Forelimb muscle (tissue), 1 donor: ENCODE measurements at places on chromosomes 4 and X. TPM values are rescaled to one million over a fixed set of nuclear protein-coding genes. Genes with fewer than 3 reads are reported as not detected.

Gene ADGRL3
- 19.5 TPM for polyA plus RNA-seq

Gene MAOB
- polyA plus RNA-seq: 0.95 TPM

Gene PWWP3B
- 28.7 TPM for polyA plus RNA-seq

Gene CENPVL2
- polyA plus RNA-seq: not detected

Gene CSAG1
- not detected for polyA plus RNA-seq

Gene CHRDL1
- 9.2 TPM for polyA plus RNA-seq

Gene MXRA5
- polyA plus RNA-seq: 59.5 TPM

Gene DCAF12L2
- polyA plus RNA-seq: 11.0 TPM

Gene SLAIN2
- 57.4 TPM for polyA plus RNA-seq

Gene LDOC1
- polyA plus RNA-seq: 36.1 TPM

Gene RHOXF1
- not detected for polyA plus RNA-seq

- no peak for DNase-seq
Observed at GRCh38 chrX:37816766-37817165, 30.6 kb downstream of the DYNLT3 start.

DNA sequence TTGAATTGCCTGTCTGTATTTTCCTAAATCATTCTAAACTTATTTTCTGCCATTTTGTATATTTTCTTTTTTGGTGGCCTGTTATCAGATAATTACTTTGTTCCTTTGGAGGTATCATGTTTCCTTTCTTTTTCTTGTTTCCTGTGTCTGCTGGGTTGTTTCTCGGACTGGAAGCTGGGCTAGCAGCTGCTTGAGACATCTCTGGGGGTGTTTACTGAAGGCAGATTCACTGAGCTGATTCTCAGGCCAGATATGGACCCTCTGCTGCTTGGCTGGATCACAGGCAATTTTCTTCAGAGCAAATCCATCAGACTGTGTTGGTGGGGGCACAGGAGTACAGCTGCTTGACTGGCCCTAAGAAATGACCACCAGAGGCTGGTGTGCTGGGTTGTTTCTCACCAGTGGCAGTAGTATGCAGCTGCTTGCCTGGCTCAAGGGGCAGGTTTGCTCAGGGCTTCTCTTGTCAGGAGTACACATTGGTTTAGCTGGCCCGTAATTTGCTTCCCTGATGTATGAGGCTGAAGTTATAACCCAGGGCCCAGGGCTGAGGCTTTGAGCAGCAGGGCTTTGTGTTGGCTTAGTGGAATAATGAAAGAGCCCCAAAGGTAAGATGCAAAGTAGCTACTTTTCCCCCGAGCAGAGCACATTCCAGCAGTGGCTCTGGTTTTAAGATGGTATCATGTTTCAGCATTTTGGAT, 680.6 kb downstream of the TECRL start:
- no peak for DNase-seq

GRCh38 chrX:55142206-55142918, 53.5 kb downstream of the PAGE2 start:
- DNase-seq: no peak

- no peak for DNase-seq
Observed at GRCh38 chr4:36854554-36854953, 390.0 kb upstream of the NWD2 start.

- DNase-seq: no peak
Observed at GRCh38 chr4:80434238-80434637, 98.7 kb downstream of the CFAP299 start.

DNA sequence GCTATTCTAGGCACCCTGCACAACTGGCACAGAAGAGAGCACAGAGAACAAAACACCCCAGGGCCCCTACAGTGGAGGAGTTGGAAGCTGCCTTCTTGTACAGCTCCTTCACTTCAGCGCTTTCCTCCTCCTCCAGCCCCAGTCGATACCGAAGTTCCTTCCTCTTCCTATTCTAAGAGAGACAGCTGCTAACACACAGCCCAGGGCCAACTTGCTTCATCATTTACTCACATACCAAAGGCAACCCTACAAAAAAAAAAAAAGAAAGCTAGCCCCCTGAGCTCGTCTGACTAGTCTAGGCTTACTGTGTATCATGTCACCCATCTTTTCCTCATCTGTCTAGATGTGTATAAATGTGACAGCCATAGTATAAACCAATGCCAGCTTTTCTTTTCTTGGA, 64.5 kb downstream of the MID1 start:
- no peak for DNase-seq

GRCh38 chr4:109234596-109234995, 67.9 kb downstream of the COL25A1 start:
- no peak for DNase-seq

DNA sequence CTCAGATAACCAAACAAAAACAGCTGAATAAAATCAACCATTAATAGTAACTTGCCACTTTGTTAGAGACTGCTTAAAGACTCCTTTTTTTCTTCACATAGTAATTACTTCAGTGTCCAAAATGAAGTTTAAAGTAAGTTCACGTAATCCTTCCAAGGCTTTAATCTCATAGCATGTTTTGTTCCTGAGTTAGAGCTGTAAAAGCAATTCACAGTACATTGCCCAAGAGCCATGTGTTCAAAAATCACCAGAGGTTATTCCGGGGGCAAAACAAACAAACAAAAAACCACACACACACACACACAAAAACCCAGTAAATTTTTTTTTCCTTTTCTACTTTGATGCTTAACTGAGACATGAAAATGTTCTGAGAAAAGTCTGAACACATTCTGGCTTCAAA, 6.1 kb downstream of the GPR82 start:
- DNase-seq: no peak

- DNase-seq: peak; percentile 60
Observed at GRCh38 chr4:74990276-74990875, 57.5 kb downstream of the PARM1 start.

DNA sequence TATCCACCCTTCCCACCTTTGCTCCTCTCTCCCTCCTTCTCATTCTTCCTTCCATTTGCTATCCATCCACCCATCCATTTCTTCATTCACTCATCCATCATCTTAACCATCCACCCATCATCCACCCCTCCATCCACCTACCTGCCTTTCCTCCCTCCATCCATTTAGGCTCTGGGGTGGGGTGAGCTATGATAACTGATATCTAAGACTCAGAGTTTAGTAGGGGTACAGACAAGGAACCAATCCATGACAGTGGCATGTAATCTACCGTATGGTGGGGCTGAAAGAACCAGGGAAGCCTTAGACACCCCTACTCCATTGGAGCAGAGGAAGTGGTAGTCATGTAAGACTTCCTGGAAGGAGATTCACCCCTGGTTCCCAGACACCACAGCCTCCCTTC, 23.2 kb downstream of the PSAPL1 start:
- no peak for DNase-seq

DNA sequence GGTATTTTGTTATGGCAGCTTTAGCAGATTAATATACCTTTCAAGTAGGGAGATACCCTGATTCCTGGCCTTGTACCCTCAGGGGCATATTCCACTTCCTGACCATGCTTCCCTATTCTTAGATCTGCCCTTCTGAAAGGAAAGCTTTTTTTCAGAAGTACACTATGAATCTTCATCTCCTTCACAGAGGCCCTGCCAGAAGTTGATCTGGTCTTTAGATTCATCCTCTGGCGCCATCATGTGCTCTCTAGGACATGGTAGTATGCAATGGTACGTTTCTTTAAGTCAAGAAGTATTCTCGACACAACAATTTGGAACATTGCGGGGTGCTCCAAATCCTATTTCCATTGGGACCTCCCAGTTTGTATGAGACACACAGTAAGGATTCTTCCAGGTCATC, 39.6 kb upstream of the DIPK2B start:
- no peak for DNase-seq

GRCh38 chrX:132068405-132068804, 45.3 kb downstream of the STK26 start:
- DNase-seq: no peak

- no peak for DNase-seq
Observed at GRCh38 chr4:168993714-168994510, 16.1 kb downstream of the CBR4 start.

DNA sequence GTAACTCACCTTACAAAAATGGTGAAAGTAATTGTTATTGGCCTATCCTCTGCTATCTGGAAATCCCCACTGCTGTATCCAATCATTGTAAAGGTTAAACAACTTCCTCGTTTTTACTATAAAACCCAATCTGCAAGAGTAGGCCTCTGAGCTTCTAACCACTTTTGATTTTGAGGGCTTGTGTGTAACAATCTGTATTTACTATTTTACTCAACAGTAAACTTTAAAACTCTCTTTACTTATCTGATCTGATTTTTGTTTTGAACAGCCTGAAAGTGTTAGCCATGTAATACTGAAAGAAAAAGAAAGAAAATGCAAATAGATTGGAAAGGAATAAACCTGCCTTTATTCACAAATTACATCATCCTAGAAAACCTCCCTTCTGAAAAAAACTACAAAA, 63.1 kb downstream of the SLC10A7 start:
- DNase-seq: no peak

GRCh38 chrX:136032370-136032769, 47.1 kb downstream of the SLC9A6 start:
- DNase-seq: no peak

- no peak for DNase-seq
Observed at GRCh38 chrX:68808686-68809357, 20.0 kb upstream of the EFNB1 start.

GRCh38 chr4:3221996-3222395, 27.0 kb upstream of the MSANTD1 start:
- DNase-seq: no peak

GRCh38 chr4:119025916-119026661, 109.5 kb upstream of the MYOZ2 start:
- no peak for DNase-seq

DNA sequence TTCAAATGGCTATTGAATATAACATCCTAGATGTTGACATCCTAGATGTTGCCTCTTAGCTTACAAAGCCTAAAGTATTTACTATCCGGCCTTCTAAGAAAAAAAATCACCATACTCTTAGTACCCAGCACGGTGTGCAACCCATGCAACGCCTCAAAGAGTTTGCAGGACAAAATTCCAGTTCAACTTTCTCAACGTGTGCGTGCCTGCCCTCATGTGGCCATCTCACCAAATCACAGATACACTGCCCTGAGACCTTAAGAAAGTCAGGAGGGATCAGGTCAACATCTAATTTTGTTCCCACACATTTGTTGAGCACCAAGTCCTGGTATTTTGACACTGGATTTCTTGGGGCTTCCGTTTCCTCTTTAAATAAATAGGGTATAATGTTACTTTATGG, 68.3 kb downstream of the CRMP1 start:
- no peak for DNase-seq

DNA sequence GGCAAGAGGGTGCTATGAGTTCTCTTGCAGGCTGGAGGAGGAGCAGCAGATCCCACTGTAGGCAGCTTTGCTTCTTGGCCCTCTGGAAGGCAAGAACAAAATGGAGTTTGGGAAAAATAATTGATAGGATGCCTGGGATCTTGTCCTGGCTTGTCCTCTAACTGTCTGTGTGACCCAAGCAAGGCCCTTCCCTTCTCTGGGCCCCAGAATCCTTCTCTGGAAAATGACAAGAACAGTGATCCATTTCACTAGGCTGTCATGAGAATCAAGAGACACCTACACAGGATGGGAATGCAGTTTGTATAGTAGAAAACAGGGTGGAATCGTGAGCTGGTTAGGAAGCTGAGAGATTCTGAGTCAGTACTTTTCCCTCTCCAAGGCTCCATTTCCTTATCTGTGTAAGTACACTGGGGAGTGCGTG, 133.3 kb downstream of the PJA1 start:
- DNase-seq: no peak

DNA sequence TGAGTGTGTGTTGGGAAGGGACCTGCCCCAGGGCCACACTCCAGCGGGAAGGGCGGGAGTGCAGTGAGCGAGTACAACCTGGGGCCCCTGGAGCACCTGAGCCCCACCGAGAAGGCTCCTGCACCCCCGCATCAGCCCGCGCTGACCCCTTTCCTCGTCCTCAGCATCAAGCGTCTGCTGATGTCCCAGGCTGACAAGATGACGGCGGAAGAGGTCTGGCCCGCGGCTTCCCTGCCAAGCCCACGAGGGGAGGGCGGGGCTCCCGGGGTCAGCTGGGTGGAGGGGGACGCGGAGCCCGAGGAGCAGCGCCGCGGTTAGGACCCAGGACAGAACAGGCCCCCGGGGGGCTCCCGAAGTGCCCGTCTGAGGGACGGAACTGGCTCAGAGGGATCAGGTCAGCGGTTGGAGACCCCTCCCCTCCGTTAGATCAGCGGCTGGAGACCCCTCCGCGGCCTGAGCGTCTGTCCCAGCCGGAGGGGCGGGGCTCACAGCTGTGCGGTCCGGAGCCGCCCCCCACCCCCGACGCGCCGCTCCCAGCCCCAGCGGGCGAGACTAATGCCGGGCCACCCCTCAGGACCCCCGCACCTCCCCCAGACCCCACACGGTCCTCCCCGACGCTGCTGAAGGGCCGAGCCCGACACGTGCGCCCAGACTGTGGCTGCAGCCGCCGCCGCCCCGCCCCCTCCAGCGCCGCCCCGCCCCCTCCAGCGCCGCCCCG, 6.7 kb downstream of the MYL5 start:
- no peak for DNase-seq

DNA sequence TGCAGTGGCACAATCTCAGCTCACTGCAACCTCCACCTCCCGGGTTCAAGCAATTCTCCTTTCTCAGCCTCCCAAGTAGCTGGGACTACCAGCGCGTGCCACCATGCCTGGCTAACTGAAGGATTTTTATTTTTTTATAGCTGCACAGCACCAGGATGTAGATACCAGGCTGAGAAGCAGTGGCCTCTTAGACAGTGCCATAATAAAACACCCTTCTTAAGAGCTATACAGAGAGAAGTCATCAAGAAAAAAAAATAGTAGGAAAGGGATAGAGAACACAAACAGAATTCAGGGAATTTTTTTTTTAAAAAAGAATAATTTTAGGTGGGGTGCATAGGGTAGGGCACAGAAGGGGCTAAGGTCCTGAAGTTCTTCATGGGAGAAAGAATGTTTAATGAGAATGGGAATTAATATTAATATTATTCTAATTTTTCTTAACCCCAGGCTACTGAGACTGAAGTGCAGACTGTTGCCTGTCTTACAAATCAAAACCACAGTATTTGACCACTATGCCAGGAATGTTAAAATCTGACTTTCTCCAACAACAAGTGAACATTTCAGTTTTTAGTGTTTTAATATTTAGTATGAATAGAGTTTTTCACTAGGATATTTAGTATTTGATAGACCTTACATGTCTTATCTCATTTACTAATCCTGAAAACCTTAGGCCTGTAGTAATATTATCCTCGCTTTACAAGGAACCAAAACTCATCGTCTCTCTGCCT, 146.7 kb downstream of the KCNIP4 start:
- no peak for DNase-seq

GRCh38 chrX:113192418-113192817, 351.8 kb upstream of the AMOT start:
- no peak for DNase-seq

DNA sequence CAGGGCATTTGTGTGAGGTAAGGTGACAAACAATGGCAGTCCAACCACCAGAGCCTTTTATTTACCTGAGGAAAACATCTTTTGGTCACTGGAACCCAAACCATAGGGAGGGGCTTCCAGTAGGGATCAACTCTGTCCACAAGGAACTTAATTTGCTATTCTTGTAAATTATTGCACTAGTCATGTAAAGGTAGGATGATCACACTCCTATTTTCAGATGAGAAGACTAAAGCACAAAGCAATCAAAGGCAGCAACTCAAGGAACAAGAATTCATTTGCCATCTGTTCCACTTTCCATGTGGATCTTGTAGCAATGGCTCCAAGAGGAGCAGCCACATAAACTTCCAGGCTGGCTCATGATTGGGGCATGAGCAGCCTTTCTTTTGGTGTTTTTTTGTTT, 35.3 kb downstream of the CD99L2 start:
- no peak for DNase-seq
